Stimulated activated CD4-positive, alpha-beta T cell treated with anti-CD3 and anti-CD28 coated beads, TNF-alpha, amount 100 ng/mL, for 4 hours (primary cell): ENCODE measurements at places on chromosomes 2 and 18.

DNA sequence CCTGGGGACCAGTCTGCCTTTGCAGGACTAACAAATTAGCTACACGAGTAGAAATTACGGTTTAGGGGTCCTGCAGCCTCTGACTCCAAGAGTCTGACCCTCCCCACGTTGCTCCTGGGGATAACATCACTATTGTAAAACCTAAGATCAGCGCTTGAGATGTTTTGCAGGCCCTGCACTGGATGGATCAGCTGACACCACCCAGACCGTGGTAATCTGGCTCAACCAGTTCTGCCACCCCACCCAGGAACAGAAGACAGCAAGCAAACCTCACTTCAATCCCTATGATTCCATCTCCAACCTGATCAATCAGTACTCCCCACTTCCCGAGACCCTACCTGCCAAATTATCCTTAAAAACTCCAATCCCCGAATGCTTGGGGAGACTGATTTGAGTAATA is 31.7 kb downstream of the NGEF start:
- no peak for DNase-seq

- DNase-seq, result no peak
These were observed 33.0 kb upstream of the GREB1 start for GRCh38 chr2:11500702-11501303.

DNA sequence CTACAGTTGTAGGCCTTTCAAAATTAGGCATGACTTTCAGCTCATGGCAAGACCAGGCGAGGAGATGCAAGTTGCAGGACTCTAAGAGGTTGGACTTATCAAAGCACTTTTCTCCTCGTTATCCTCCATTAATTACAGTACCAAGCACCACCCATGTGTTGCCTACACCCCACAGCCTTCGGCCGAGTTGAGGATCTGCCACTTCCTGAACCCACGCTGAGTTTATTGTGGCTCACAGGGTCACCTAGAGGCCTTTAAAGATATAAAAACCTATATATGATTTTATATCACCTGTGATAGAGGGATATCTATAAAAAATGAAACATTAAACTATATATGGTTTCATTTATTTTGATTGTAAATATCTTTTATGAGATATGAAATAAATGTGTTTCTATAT is 2.6 kb downstream of the UGT1A10 start:
- no peak for DNase-seq

GRCh38 chr2:43212931-43213330 is 13.5 kb downstream of the ZFP36L2 start:
- DNase-seq, result no peak

- DNase-seq, result no peak
These were observed 100.3 kb upstream of the NEDD4L start for GRCh38 chr18:57943723-57944122.

DNA sequence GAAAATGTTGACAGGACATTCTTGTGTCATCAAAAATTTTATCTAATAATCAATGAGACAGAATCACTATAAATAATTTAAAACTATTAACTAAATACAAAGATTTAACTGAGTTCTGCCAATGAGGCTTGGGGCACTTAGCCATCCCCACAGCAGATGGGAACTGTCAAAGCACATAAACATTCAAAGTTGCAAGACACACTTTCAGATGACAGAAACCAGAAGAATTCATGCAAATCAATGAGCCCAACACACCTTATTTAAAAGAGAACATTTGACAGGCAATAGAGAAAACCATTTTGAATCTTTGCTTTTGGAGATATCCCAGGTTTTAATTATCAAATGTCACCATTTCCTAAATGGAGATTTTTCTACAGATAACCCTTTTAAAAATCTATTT is 566.2 kb downstream of the IRS1 start:
- DNase-seq, result no peak

GRCh38 chr2:99900556-99900955 is 241.8 kb downstream of the AFF3 start:
- no peak for DNase-seq
